Left renal cortex interstitium (tissue), 4 donors: ENCODE measurements at places on chromosomes 5 and 9.

- no peak for DNase-seq
These were observed 2.1 kb upstream of the PHF2 start for GRCh38 chr9:93574091-93574899.

- no peak for DNase-seq
These were observed 504.6 kb upstream of the BRINP1 start for GRCh38 chr9:119873877-119874276.

DNA sequence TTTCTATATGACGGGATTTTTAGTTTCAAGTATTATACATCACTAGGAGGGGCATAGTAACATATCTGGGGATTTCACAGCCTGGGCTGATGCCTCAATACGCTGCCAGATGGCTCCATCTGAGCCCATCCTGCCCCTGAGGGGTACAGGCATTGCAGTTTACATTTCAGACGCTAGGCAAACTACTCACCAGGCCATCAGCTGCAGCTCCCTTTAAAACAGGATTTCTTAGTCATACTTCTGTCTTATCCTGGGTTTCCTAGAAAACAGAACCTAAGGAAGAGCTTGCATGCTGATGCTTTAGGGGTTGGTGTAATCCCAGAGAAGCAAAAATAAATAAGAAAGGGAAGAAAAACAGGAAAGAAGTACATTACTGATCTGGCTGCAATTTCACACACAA is 372.8 kb upstream of the PIK3R1 start:
- no peak for DNase-seq

- peak; percentile 52 for DNase-seq
These were observed 74.8 kb downstream of the ICE1 start for GRCh38 chr5:5497152-5497788.

GRCh38 chr5:81787474-81788242 is 36.8 kb upstream of the SSBP2 start:
- peak; percentile 92 for DNase-seq

- DNase-seq = no peak
These were observed 70.4 kb upstream of the CTSV start for GRCh38 chr9:97109194-97109811.

GRCh38 chr5:56291079-56291643 is 58.0 kb upstream of the ANKRD55 start:
- DNase-seq = no peak

DNA sequence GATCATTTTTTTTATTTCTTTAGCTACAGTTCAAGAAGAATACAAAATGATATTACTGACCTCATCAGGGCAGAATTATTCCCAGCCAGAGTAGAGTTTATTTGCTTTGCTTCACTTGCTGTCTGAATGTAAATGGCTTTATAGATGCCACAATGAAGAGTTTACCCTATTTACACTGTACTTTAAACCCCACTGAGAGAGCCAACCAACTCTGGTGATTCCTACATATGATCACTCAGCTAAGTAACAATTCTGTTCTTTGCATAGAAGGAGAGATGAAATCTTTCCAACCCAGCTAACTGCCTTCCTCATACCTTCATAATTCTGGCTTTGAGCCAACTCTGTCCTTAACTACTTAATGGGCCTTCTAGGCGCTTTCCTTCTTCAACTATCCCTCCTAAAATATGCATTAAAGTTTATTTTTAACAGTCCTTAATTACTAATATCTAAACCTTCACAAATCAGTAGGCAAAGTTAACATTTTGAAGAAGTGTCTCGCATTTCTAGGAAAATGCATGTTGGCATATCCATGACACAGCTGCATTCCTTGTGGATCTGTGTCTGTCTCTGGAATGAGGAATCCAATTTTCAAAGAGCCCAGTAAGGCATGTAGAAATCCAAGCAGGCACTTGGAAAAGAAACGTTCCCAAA is 284.8 kb upstream of the GRAMD2B start:
- peak; percentile 22 for DNase-seq

DNA sequence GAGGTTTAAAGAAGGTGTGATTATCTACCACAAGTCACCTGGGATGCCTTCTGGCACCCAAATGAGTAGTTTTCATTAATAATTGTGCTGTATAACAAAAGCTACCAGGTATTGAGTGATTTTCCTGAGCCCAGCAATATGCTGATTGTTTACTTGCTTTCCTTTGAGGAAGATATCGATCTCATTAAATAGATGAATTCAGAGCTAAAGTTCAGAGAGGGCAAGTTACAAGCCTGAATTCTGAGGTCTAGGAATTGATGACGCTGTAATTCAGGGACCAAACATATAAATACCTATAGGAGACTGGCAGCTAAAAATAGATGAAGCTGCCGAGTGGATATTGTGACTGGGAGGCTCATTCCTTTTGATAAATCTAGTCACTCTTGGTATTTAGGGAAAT is 1.1 kb downstream of the ERCC6L2 start:
- DNase-seq = no peak

DNA sequence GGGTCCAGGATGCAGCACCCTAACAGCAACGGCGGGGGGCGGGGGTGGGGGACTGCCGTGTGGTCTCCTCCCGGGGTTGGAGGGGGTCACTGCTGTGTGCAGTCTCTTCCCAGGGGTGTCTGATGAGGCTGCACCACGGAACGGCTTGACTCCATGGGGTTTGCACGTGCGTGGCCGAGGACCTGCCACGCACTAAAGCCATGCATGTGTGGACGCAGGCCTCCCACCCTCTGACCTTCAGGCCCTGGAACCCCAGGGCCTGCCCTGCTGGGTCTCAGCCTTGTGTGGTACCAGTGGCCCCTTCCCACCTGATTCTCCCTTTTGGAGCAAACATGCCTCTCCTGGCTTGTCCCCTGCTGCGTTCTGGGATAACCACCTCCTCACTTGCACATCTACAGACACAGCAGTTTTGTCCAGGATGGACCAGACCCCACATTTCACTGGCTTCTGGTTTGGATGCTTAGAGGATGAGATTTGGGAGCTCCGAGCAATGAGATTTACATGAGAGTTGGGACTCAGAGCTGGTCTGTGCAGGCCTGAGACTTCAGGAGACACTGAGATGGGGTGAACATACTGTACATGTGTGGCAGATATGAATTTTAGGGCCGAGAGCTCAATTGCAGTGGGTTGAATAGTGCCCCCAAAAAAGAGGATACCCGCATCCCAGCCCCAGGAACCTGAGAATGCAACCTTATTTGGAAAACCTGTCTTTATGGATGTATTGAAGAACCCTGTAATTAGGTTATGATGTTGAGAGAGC is 45.8 kb downstream of the SLC12A7 start:
- no peak for DNase-seq

DNA sequence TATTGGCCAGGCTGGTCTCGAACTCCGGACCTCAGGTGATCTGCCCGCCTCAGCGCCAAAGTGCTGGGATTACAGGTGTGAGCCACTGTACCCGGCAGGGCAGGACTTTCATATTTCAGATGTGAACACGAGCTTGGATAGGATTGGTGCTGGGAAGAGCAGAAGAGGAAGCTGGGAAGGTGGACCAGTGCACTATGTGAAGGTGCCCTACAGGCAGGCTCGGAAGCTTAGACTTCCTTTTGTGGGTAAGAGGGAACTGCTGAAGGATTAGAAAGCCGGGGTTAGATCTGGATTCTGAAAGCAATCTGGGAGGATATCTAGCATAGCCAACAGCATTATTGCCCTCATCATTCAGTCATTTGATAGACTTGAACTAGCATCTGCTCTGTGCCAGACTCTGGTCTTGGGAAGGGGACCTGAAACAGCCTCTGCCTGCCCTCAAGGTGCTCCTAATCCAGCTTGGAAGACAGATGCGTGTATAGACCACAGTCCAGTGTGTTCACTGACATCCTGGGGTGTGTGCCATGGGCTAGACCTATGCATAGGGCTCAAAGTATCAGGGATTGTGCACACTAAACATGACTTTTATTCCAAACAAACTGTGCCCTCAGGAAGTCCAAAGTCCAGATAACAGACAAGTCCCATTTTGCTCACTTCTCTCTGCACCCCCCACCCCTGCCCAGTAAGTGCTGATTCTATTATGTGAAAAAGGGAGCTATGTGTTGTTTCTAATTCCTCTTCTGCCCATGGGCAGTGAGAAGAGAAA is 637 bp downstream of the CBY3 start:
- DNase-seq = no peak

- DNase-seq = no peak
These were observed 77.3 kb upstream of the MAN2A1 start for GRCh38 chr5:109612278-109612905.

- no peak for DNase-seq
These were observed 687.0 kb downstream of the CETN3 start for GRCh38 chr5:89722538-89722937.

GRCh38 chr9:14478175-14479162 is 164.5 kb upstream of the NFIB start:
- DNase-seq = no peak

GRCh38 chr5:54964405-54964804 is 21.0 kb downstream of the ESM1 start:
- DNase-seq = no peak

DNA sequence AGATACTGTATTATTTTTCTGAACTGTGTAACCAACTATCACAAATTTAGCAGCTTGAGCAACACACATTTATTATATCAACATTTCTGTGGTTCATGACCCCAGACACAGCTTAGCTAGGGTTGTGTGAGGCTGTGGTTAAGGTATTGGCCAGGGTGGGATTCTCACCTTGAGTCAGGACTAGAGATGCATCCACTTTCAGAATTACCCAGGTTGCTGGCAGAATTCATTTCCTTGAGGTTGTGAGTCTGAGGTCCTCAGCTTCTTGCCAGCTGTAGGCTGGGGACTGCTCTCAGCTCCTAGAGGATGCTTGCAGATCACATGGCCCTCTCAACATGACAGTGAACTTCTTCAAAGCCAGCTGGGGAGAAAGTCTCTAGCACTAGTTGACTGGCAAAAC is 122.5 kb upstream of the RASGRF2 start:
- DNase-seq = no peak

- DNase-seq = no peak
These were observed 141.4 kb upstream of the LMX1B start for GRCh38 chr9:126472198-126472947.

DNA sequence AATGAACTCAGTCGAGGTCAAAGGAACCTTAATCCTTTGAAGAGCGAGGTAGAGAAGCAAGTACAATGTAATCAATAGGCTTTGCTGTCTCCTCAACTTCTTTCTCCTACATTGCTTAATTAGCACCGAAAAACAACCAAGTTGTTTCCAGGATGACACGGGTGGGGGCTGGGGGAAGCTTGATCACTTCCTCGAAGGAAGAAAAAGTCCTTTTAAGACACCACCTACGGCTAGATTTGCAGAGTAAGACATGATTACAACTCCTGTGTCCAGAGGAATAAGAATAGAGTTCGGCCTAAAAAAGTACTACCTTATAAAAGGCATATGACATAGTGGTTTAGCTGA is 811 bp upstream of the ARRDC3 start:
- no peak for DNase-seq

GRCh38 chr5:58825441-58825840 is 242.6 kb downstream of the RAB3C start:
- no peak for DNase-seq

GRCh38 chr9:32705059-32705458 is 69.6 kb upstream of the TAF1L start:
- DNase-seq = no peak

GRCh38 chr9:12643686-12644085 is 49.5 kb upstream of the TYRP1 start:
- DNase-seq = no peak

DNA sequence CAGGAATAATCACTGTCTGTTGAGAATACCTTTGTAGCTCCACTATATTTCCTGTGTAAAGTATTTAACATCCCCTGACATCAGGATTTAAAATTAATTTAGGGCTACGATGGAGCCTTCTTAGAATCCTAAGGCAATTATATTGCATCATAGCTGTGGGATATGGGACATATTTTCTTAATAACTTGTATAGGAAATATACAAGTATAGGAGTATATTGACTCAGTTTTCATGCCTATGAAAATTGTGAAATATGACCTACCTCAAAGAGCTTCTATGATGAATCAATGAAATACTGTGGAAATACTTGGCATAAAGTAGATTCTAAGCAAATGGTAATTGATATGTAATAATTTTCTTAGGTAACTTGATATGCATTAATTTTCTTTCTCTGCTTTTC is 221.0 kb upstream of the KLF4 start:
- DNase-seq = no peak

DNA sequence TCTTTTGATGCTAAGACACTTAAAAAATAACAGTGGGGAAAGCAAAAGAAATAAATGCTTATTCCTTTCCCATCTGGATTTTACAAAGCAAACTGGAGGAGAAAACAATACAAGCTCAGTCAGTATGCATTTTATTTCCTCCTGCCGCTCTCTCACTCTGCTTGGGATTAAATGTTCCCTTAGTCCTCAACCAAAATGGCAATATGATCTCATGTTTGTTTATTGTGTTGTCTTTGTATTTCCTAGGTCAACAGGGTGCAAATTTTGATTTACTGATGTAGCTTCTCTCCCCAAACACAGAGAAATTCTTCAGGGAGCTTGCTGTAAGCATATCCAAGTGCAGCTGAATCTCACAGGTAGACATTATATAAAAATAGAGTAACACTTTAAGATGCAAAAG is 92.1 kb upstream of the ERBIN start:
- no peak for DNase-seq

DNA sequence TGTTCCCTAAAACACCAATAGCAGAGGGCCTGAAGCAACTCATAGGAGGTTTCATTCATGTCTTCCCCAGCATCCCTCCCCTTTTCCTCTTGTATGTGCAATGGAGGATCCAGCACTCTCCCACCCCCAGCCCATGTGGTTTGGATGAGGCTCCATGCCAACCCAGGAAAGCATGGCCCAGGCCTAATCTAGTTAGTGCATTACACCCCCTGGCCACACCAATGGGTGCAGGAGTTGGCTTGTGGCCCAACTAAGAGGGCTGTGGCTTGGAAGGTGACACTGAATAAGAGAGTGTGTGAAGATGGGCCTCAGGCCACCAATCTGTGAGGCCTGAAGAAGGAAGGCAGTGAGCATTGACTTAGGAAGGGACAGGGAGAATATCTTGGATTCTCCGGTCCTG is 70.8 kb upstream of the SMIM23 start:
- DNase-seq = no peak

DNA sequence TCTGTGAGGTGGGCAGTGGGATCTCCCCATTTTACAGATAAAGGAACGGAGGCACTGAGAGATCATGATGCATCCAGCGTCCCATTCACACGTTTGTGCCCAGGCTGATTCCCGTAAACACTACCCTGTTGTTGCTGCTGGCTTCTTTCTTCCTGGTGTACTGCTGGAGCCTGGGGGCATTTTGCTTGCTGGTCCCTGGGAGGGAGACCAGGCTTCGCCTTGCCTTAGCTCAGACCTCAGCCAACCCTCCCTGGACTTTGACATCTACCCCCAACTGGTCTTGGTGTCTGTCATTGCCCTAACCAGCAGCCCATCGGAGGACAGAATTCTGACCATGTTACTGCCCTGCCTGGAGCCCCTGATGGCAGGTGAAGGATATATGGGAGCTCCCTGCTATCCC is 82.4 kb downstream of the ZNF618 start:
- no peak for DNase-seq

DNA sequence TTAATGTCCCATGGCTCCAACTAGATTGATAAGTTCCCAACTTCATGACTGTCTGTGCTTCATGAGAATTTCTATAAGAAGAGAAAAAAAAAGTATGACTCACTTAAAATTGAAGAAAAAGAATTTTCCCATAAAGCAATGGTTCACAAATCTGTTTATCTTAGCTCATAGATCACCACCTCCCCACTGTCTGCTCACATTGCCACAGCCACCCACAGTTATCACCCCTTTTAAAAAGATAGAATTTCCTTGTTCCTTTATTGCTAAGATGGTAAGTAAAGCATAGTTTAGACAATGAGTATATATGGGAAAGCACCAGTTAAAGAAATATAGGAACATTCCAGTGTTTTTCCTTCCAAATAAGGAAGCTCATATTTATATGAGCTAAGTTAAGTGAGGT is 67.1 kb downstream of the ALDH7A1 start:
- DNase-seq = no peak

- no peak for DNase-seq
These were observed 169.5 kb upstream of the POC5 start for GRCh38 chr5:75886706-75887105.
